Suppressor macrophage (primary cell): ENCODE measurements at places on chromosomes 3 and 15.

DNA sequence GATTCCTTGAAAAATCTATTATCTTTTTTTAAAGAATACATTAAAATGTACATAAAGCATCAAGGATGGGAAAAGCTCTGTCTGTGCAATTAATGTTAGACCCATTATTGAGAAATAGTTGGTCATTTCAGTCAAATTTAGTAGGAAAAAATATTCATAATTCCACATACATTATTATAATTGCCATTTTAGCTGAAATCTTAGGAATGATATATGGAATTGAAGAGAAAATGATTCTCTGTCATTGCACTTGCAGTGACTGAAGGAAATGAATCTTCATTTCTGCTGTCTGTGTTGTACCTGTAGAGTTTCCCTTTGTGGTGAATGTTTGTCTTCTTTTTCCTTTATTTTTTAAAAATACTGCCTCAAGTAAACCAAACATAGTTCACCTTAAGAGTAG, 473.9 kb downstream of the C3orf38 start:
- no peak for DNase-seq

DNA sequence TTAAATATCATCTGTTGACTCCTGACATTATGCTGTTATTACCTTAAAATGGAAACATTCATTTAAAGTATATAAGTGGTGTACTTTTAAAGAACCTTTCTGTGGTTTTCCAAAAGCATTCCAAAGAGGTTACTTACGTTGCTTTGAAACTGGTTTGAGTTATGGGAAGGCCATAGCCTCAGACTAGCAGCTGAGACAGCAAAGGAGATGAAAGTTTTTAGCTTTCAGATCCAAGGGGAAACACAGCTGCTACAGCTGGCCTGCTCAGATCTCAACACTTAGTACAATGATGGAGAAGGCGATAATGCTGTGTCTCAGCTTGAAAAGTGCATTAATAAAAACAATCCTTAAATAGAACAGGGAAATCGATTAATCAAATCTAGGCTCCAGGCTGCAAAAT, 921.1 kb downstream of the ROBO1 start:
- DNase-seq: no peak

DNA sequence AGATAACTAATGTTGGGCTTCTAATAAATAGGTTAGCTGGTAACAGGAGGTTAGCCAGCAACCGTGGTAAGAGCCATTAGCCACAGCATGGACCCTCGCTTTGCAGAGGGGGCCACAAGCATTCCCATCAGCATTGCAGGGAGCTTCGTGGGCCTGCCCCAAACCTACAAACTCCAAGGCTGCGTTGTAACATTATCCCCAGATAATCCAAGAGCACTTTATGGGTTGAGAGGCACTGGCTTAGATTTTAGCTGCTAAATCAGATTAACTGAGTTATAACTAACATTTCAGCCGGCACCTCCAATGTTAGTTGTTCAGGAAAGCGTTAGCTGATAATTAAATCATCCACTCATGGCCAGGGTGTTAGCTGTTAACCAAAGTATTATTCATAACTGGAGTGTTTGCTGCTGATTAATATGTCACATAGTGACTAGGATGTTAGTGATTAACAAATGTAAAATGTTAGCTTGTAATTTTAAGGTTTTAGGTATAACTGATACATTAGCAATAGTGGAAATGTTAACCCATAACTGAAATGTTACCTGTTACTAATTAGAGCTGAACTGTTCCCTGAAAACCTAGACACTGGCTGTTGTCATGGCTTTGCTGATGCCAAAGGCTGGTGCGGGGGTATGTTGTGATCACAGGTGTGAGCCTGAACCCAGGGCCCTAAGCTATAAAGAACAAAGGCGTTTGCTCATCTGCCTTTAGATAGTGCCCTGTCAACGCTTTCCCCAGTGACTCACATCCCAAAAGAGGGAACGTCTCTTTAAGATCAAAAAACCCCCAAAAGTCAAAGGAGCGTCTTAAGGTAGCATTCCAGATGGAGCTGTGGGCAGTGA, 56.2 kb downstream of the SLC6A6 start:
- DNase-seq: no peak

GRCh38 chr3:138479438-138479863, 45.0 kb downstream of the ESYT3 start:
- peak; percentile 55 for DNase-seq

DNA sequence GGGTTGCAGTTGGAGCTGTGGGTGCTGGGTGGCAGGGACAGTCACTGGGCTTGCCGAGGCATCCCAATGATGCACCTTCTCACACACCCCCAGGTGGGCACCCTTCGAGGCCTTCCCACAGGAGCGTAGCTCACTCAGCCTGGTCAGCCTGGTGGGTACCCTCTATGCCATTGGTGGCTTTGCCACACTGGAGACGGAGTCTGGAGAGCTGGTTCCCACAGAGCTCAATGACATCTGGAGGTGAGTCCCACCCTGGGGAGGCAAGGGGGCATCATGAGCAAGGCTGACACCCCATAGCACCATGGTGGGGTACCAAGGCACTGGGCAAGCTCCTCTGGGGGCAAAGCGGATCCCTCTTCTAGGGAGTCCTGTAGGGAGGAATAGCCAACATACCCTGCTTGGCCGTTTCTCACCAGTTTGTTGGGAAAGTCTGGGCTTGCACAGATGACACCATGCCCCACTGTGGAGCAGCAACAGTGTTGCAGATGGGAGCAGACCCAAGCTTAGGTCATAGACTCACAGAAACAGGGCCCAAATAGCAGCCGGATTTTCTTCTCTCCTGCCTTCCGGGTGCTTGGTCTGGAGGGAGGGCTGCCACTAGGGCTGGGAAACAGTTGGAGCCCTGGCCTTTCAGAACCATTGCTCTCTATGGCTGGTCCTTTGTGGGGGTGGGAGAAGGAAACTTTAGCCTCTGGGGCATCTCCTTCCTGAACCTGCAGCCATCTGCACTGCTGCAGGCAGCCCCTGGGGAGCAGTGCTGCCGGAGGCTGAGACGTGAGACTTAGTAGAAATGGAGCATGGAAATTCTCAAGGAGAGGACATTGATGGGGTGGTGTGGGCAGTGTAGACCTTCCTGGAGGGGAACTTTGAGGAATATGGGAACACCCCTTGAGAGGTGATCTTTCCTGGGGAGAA, 5.7 kb downstream of the KLHL40 start:
- no peak for DNase-seq

GRCh38 chr15:94965593-94965992, 734.2 kb downstream of the MCTP2 start:
- no peak for DNase-seq

DNA sequence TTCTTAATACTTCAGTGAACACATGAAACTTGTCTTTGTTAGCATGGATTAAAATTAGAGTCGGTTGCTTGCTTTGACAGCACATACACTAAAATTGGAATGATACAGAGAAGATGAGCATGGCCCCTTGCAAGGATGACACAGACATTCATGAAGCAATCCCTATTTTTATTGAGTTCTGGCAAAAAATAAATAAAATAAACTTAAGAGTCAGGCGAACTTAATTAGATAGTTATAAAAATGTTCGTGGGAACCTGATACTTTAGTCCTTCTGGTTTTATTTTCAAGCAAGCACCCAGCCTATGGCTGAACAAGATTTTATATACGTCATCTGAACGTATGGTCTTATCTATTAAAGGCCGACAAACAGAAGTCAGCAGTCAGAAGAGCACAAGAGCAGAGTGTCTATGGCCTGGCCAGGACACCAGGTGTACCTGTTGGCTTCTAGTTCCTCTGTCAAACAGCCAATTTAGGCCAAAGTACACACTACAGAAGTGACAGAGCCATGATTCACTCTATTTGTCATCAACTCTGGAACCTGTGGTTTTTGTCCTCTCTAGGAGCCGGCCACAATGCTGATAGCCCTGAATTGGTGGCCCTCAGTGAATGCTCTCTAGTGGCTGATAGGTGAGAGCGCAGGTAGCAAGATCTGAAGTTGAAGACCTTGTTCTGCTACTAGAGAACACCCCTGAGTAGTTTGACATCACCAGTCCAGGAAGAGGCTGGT, 64.3 kb downstream of the LEO1 start:
- no peak for DNase-seq

DNA sequence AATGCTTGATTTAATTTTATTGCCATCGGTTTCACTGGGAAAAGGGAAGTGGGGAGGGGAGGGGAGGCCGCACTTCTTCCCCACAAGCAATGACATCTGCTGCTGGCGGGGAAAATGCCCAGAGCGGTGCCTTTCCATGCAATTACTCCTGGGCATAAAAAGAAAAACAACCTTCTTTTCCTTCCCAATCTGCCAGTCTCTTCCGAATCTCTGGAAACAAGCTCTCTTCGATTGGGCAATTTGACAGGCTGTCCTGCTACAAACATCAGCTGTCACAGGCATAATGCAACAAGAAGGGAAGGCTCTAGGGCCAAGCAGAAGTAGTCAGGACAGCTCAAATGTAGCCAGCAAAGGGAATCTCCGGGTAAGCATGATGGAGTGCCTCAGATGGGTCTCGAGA, 93.4 kb upstream of the STRIT1 start:
- DNase-seq: peak; percentile 29

- no peak for DNase-seq
These were observed 74.1 kb upstream of the UBE3A start for GRCh38 chr15:25512957-25513356.

- DNase-seq: no peak
These were observed 142.3 kb downstream of the TMCO5A start for GRCh38 chr15:38076786-38077185.

DNA sequence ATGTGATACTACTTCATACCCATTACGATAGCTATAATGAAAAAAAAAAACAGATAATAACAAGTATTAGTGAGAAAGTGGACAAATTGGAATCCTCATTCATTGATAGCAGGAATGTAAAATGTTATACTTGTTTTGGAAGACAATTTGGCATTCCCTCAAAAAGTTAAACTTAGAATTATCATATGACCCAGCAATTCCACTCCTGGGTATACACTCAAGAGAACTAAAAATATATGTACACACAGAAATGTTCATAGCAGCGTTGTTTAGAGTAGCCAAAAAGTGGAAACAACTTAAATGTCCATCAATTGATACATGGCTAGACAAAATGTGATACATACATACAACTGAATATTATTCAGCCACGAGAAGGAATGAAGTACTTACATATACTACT, 69.9 kb downstream of the PRICKLE2 start:
- DNase-seq: no peak

GRCh38 chr3:98233468-98233867, 30.6 kb upstream of the OR5H6 start:
- DNase-seq: peak; percentile 7

GRCh38 chr3:123584284-123584987, 417 bp downstream of the HACD2 start:
- peak; percentile 19 for DNase-seq

DNA sequence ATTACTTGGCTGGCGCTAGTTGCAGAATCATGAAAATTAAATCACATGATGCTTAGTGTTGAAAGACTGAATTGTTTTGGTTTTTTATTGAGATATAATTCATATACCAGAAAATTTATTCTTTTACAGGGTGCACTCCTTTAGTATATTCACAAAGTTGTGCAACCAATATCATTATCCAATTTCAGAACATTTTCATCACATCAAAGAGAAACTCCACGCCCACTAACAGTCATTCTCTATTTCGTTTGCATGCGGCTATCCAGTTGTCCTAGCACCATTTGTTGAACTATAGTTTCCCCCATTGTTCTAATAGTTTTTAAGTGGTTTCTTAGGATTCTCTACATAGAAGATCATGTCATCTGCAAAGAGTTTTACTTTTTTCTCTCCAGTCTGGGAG, 3.7 kb downstream of the EHD4 start:
- DNase-seq: peak; percentile 68

DNA sequence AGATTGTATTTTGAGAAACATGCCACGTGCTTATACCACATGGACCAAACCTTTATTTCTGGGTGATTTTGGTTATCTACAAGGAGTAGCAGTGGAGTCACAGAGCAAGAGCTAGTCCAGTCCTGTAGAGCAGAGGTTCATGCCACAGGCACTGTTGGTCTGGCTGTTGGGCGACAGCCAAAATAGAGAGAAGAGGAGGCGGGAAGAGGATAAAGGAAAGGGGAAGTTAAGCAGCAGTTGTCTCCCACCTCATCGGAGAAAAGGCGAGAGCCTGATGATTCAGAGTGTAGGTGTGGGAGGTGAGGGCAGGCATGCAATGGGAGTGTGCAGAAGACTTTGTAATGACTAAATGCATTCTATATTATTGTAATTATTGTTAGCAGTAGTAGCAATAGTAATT, 237.5 kb upstream of the ROPN1 start:
- peak; percentile 47 for DNase-seq

- DNase-seq: no peak
These were observed 64.8 kb upstream of the SLCO2A1 start for GRCh38 chr3:134094491-134094890.

DNA sequence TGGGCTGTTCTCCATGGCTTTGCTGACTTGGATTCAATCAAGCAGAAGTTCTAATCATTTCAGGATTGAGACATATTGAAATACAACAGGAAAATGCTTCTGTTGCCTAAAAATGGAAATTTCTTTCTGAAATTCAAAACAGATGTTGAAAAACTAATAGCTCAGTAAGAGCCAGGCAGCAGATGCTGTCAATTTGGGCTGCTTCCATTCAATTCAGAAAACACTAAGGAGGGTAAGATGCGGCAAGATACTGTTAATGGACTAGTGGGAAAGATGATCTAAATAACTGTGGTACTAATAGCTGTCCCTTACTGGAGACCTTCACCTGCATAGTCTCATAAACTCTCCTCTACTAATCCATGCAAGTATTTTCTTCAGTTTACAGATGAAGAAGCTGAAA, 53.5 kb downstream of the DGKG start:
- no peak for DNase-seq

- no peak for DNase-seq
These were observed 11.2 kb upstream of the KLHL40 start for GRCh38 chr3:42674146-42674545.

DNA sequence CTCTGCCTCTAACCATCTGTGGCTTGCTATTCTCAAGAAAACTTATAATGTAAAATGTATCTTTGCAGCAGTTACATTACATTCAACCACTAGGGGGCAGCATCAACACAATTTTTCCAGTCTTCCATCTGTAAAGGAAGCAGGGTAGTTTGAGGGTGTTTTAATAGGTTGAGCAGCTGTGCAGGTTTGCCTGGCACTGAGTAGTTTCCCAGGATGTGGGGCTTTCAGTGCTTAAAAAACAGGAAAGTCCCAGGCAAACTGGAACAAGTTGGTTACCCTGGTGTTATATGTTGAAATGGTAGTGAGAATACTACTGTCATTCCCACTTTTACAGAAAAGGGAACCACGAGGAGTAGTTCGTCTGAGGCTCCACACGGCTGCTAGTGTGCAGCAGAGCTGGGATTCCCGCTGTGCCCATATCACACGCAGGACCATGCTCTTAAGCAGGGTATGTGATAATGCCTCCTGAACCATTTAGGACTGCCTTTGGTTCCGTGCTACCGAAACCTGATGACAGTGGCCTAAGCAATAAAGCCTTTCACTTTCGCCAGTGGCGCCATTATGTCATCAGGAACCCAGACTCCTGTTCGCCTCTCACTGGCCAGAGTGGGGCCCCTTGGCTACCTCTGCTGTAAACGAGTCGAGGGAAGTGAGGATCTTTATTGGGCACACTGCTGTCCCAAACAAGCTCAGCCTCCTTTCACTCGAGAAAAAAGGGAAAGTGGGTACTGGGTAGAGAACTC, 64.7 kb upstream of the ZBTB38 start:
- peak; percentile 87 for DNase-seq
